ENCODE measurements at places on chromosomes 2 and 18.

GRCh38 chr2:74006459-74006858, 21.7 kb downstream of the TET3 start:
- no peak for DNase-seq

- no peak for DNase-seq
Observed at GRCh38 chr2:29255004-29255403, 139.8 kb downstream of the CLIP4 start.

DNA sequence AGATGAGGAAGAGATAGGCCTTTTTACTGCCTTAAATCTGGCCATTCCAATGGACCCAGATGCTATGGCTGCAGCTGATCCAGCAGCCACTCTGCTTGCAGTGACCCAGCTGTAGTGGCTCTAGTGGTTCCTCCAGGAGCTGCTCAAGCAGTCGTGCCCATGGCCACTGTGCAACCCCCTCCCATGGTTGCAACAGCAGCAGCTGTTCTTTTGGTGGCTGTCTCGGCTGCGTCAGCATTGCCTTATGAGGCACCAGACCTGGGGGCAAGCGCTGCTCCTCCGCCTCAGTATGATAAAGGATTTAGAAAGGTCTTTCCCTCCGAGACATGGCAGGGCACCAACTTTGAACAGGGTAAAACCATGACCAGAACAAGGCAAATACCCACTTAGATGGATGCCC, 384.9 kb upstream of the DCC start:
- no peak for DNase-seq

DNA sequence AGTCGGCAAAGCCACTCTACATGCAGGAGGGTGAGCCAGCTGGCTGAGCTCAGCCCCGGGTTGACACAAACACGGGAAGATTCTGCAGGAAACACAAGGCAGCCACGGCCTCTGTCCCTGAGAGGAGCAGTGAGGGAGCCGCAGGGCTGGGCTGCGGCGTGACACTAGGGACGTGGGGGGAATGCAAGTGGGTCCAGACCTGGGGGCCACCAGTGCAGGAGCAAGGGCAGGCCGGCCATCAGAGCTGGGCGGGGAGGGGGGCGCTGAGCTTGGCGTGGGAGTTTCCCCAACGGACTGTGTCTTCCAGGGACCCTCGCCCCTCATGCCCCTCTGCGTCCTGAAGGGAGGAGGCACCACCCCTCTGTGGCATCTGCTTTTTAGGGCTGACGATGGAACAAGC, 12.0 kb upstream of the C1QL2 start:
- no peak for DNase-seq

DNA sequence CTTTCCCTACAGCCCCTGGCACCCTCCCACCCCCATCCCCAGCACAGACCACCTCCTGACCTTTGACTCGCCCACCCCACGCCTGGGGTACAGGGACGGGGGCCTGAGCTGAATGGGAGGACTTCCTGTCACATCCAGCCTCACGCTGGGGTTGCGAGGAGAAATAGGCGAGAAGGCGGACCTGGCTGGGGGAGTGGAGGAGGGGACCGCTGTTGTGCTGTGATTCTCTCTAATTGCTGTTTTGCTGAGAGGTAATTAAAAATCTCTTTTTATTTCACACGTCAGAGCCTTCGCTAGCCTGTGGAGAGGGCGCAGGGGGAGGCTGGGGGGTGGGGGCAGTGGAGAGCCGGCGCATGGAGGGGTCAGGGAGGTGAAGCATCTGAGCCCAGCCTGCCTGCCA, 9.7 kb upstream of the ECEL1 start:
- no peak for DNase-seq

DNA sequence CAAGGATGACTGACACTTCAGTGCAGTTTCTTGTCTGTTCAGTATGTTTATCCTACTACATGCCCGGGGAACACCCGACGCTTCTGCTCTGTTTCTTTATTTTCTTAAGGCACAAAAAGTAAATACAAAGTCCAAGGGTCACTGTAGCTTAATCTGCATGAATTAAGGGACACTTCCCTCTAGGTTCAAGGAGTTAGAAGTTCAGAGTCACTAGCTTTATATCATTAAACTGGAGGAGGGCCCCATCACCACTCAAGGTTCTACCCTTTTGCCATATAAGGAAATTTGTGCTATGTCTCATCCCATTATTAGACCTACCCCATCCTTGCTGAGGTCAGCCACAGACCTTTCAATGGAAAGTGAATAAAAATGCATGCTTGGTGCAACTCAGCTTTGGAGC, 27.6 kb upstream of the RMDN2 start:
- no peak for DNase-seq

DNA sequence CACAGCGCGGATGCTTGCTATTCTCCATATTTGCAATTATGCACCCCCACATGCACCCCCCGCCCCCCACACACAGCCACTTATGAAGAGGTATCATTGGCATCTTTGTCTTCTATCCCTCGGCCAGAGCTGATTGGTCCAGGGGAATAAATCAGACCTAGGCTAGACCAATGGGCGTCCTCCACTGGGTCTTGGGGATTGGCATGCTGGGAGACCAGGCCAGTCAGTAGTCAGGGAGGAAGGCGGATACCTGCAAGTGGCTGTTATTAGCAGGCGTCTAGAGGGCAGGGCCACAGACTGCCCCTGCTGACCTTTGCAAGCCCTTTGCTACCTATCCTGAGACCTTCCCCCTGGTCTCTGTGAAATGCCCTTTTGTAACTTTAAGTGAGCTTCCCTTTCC, 30.0 kb downstream of the ATOH8 start:
- DNase-seq = no peak

DNA sequence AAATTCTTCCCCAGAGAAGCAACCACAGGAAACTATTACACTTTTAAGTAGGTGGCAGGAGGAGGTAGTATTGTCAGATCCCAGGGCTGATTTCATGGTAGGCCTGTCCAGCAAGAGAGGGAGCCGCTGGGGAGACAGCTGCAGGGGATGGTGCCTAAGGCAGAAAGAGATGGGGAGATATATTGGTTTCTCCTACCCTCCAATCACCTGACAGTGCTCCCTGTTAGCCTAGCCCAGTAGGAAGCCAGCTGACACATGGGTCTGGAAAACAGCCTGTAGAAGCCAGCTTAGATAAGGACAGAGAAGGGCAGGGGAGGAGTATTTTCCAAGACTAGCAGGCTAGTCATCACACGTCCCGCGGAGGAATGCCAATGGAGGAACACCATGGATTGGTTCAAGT, 8.2 kb upstream of the SPOPL start:
- DNase-seq = no peak

DNA sequence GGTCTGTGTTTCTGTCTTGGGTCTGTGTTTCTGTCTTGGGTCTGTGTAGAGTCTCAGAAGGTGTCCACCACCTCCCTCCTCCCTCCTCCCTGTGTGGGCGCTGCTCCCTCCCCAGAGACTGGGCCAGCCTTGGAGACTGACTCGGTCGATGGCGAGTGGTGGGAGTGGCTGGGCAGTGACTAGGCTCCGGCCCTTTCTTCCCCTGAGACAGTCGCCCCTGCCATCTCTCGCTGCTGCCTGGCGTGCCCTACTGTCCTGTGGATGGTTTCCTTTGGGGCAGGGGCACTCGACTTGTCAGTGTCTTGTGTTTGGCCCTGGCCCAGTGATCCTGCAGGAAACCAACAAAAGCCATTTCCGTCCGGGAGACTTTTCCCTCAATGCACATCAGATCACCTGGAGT, 215.8 kb downstream of the NDUFA10 start:
- DNase-seq = no peak

DNA sequence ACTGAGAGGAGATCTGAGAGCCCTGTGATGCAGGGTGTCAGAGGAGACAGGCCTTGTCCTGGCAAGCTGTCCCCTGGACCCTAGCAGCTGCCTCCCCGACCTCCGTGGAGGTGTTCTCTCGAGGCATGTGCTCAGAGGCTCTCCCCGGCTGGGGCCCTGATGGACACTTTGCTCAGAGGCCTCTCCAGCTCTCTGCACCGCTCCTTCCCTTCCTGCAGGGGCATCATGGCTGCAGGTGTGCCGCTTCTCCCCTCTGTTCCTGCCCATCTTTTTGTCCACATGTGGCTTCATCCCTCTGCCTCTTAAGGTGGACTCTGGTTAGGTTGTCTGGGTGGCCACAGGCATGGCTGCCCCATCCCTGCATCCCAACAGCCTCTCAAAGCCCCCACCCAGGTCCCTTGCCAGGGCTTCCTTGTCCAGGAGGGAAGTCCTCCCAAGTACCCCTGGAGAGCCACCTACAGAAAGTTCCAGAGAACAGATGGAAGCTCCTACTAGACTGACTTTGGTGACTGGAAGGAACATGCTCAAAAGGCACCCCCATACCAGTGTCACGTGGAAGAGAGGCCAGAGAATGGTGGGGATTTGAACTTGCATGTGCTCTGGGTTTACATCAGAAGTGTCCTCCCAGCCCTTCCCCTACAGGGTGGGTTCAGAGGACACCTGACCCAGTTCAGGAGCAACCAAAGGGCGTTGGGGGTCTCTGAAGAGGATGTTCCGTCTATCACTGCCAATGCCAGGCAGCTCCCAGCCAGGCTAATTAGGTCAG, 120.4 kb downstream of the KLHL29 start:
- no peak for DNase-seq

GRCh38 chr2:74099835-74100234, 47.9 kb downstream of the BOLA3 start:
- no peak for DNase-seq

DNA sequence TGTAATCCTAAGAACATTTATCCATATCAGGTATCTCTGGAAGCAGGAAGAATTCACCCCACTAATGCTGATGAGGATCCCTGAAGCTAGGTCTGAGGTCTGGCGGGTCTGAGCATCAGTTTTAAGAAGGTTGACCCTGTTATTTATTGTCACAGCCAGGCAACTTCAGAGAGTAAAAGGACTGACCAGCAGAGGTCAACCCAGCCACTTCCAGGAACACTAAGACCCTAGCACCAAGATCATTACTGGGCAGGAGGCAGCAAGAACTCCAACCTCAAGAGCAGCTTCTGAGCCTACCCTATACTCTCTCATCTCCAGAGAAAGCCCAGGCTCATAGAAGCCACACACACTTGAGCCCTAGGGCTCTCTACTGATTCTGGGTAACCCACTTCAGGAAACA, 901.4 kb downstream of the DCDC2C start:
- no peak for DNase-seq

GRCh38 chr2:175030380-175031271, 25.4 kb upstream of the CHN1 start:
- no peak for DNase-seq

DNA sequence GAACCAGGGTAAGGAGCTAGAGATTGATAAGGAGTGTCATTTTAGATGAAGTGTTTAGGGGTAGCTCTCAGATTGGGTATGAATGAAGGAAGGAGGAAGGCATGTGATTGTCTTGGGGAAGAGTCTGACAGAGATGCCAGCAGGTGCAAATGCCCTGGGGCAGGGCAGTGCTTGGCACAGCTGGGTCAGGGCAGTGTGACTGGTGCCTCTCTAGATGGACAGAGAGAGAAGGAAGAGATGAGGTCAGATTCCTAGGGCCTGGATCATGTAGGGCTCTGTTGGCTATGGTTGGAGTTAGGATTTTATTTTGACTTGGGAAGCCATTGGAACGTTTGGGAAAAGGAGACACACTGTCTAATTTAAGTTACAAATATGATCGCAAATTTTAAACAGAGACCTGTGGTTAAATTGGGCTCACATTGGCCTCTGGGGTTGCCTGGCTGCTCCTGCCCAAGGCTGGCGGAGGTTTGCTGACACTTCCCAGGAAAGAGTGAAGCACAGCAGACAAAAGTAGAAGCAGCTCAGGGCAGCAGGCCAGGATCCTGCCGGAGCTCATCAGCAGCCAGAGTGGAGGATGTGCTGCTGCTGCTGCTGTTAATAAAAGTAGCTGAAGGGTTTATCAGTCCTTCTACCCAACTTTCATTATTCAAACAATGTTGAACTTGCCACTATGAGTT, 32.7 kb upstream of the FHL2 start:
- no peak for DNase-seq

DNA sequence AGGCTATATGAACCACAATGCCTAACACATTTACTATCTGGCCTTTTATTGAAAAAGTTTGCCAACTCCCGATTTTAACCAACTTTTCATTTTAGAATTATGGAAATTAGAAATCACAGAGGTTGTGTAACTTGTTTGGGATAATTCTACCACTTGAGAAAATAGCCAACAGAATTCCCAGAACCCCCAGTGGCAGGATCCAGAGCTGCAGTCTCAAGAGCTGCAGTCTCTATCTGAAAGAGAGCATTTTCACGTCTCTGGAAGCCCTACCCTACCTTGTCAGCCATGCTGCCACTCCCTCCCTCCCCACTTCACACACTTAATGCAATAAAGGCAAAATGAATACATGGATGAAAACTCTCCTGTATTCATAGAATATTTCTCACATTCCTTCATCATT, 23.4 kb upstream of the TSPYL6 start:
- no peak for DNase-seq

GRCh38 chr2:40471866-40472265, 20.0 kb upstream of the SLC8A1 start:
- no peak for DNase-seq

GRCh38 chr2:196970099-196970498, 43.6 kb upstream of the PGAP1 start:
- DNase-seq = no peak

DNA sequence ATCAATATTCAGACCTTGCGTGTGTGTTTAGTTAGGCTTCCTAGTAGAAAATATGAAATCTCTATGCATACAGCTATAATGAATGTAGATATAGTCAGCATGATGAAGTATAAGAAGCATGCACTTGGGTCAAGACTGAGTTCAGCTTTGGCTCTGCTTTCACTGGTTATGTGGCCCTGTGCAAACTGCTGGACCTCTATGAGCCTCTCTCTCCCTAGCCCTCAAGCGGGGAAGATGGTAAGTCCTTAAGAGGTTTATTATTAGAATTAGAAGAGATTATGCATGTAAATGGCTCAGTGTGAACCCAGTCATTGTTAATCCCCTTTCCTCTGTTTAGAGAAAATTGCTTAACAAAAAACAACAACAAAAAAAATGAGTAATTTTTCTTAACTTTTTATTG, 178.8 kb upstream of the NXPH2 start:
- DNase-seq = no peak

- no peak for DNase-seq
Observed at GRCh38 chr18:12007063-12007462, 25.8 kb downstream of the IMPA2 start.
